ENCODE measurements at places on chromosomes 5 and 9. TPM values are rescaled to one million over a fixed set of nuclear protein-coding genes. Genes with fewer than 3 reads are reported as not detected.

DNA sequence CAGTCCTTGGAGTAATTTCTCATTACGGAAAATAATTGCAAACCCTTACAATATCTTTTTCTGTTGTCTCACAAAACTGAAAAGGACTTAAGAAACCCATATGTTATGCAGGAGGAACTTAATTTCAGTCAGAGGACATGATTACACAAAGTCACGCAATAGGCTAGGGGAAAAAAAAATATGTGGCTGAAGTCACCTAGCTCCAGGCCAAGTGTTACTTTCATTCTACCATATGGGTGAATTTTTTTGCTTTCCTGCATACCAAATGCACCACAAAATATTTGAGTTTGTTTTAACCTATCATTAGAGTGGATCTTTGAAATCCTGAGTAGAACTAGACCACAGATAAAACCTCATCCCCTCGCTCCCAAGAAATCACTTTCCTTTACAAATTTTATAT, 523.5 kb downstream of the CAAP1 start:
- DNase-seq = no peak

The DMGDH gene
- 13.0 TPM for polyA plus RNA-seq

DNA sequence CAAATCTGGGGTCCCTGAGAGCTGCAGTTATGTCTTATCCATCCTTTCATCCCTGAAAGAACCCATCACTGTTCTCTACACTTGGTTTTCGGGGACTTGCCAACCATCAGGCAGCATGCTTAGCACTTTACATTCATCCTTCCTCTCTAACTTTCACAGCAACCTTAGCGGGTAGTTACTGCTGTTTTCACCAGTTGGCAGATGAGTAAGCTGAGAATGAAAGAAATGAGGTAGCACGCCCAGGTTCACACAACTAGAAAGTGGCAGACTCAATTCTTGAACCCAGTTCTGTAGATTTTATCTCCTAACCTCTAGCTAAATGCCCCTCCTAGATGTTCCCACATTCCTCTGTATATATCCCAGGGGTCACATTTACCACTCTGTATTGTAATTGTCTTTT, 342.0 kb upstream of the WWC1 start:
- no peak for DNase-seq

DNA sequence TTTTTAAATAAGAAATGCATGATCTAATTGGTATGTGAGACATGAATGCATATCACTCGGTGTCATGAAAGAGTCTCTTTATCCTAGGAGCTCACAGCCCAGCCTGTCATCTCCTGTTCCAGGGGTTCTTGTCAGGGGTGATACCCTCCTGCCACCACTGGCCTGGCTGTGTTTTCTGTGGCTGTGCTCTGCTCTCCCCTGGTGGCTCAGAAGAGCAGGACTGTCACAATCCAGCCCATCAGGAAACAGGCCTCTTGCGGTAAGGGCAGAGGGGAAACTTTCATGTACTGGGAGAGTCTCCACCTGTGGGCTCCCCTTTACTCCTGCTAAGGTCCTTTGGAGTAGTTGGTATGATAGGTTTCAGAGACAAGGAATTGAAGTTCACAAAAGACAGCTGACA, 240.2 kb upstream of the GLRA1 start:
- no peak for DNase-seq

DNA sequence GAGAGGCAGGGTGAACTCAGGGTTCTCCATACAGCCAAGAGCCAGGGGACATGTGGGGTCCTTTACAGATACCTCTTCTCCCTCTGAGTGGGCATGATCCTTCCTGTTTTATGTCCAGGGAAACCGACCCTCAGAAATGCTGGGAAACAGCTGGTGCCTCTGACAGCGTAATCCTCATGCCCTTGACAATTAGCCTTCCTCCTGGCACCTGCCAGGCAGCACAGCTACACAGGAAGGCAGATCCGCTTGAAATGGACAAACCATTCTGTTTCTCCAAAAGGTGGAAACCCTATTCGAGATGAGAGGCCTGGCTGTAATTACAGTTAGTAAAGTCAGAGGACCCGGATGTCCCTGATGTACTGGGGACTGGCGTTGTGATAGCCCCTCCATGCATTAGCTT, 7.2 kb downstream of the ERGIC1 start:
- no peak for DNase-seq

The C9orf43 gene
- 0.89 TPM for polyA plus RNA-seq

The TXNDC8 gene
- not detected for polyA plus RNA-seq

DNA sequence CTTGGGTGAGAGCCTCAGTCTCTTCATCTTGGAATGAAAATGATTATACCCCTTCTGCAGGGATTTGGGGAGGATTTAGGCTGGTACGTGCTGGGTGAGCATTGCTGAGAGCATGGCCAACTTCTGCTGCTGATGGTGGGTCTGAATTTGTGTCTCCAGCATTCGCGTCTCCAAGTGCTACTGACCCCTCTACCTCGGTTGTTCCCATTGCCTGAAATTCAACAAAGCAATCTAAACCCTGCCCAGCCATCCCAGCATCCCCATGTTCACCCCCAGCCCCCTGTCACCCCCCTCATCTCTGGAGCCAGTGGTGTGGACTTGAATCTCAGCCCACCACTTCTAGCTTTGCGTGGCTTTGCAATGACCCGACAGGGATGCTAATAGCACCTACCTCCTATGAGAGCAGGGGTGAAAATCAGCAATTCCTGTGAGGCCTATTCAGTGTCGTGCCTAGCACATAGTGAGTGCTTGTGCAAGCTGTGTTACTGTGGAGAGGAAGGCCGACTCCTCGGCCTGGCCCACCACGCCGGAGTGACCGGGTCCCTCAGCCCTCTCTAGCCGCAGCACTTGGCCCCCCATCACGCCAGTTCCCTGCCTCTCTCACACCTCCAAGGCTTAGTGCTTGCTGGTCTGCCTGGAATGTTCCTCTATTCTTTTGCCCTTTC, 43.4 kb upstream of the SH3PXD2B start:
- DNase-seq = no peak

DNA sequence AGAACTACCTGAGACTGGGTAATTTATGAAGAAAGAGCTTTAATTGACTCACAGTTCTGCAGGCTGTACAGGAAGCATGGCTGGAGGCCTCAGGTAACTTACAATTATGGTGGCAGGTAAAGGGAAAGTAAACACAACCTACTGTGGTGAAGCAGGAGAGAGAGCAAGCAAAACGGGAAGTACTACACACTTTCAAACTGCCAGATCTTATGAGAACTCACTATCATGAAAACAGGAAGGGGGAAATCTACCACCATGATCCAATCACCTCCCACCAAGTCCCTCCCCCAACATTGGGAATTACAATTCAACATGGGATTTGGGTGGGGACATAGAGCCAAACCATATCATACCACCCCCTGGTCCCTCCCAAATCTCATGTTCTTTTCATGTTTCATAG, 58.7 kb upstream of the GPR151 start:
- no peak for DNase-seq

The ZNF879 gene
- 8.0 TPM for polyA plus RNA-seq

- no peak for DNase-seq
Observed at GRCh38 chr5:144638787-144639186, 468.1 kb downstream of the KCTD16 start.

The EQTN gene
- 0.34 TPM for polyA plus RNA-seq
